ENCODE measurements at places on chromosomes 11 and 22.

DNA sequence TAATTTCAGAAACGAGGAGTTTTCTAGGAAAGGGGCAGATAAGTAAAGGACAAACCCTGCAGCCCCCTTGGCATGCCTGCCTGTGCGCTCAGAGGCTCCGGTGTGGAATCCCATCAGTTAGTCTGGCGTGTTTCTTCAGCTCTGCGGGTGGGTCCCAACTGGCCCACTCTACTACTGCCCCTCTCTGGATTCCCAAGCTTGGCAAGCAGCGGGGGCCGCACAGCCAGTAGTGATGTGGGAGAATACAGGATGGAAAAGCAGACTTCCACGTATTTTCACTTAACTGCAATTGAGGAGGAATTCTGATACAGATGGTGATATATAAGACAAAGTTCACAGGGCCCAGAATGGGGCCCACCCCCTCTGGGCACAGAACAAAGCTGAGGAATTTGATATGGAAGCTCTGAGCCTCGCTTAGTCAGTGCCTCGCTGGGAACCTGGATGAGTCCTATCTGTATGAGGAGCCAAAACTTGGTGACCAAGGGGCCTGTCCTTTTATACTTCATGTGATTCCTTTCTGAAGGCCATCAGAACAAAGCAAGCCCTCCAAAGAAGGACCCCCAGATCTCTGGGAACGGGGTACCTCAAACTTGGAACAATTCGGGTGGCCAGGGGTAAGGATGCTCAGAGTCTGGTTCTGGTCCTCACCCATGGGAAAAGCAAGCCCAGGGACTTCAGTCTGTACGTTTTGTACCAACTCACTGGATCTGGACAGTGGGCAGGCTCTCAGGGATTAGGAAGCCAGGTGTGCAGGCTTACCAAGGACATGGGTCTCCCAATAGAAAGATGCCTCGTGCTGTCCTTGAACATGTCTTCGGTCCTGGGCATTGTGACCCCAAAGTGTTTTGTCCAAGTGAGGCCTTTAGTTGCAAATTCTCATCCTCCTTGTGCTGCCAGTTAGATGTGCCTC, 26.0 kb downstream of the RELT start:
- no peak for DNase-seq

DNA sequence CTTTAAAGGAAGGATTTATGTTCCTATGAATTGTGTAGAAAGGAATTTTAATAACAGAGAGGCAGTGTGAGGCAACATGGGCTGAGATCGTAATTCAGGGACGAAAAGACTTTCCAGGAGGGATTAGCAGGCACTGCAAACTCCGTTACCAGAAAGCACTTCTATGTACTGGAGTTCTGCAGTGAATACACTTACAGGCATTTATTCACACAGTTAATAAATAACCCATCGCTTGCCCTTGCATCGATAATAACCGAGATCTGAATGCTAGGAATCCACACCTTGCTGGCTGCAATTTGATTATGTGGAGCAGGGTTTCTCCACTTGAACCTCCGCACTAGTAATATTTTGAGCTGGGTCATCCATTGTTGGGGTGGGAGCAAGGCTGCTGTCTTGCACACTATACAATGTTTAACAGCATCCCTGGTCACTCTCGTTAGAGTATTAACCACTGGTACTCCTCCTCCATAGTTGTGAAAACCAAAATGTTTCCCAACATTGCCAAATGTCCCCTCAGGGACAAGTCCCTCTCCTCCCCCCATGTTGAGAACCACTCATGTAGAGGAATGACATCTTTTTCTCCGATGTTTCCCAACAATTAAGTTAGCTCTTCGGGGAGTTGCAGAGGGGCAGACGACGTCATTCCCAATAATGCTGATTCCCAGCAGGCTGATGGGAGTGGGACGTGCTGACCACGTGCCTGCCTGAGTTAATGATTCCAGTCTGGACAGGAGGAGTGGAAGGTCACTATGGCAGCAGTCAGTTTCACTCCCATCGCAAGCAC, 99.5 kb downstream of the SNX19 start:
- no peak for DNase-seq

DNA sequence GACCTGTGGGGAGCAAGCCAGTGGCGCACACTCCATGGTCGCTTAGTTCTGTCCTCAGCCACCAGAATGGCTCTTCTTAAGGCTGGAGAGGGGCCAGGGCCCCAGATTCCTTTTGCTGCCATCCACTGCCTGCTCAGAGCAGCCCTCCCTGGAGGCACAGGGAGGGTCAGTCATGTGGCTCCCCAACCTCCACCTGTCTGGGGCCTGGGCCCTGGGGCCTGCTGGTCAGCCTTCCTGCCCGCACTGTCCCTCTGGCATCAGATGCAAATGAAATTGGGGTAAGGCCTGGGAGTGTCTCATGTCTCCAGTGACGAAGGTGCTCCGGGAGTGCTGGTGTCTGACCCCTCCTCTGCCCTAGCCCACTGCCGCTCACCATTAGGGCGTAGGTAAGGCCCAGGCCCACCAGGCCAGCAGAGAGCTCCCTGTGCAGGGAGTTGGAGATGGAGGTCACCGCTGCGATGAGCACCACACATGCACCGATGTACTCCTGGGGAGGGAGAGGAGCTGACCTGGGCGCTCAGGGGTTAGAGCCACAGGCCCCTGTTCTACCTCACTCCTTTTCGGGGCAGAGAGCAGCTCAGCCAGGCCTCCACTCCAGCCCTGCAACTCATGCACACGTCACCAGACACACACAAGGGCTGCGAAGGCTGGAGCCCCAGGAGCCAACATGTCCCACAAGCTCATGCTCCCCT, 9.0 kb upstream of the KCNJ11 start:
- DNase-seq = no peak

- DNase-seq = no peak
These were observed 23.1 kb downstream of the CSF2RB start for GRCh38 chr22:36936362-36937116.

- no peak for DNase-seq
These were observed 9.6 kb upstream of the CERK start for GRCh38 chr22:46747646-46748045.

DNA sequence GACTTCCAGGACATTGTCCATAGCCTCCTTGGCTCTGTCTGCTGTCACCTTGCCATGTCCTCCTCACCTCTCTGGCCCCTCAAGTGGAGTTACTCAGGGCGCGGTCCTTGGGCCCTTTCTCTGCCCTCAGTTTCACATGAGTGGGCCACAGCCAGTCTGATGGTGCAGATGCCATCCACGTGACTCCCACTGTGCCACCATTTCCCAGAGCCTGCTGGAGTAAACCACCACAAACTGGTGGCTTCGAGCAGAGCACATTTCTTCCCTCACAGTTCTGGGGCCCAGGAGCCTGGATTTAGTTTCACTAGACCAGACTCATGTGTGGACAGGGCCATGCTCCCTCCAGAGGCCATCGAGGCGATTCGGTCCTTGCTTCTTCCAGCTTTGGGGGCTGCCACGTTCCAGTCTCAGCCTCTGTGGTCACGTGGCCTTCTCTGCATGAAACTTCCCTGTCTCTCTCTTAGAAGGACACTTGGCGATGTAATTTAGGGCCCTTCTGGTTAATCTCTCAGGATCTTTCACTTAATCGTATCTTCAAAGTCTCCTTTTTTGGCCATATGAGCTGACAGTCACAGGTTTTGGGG, 14.6 kb downstream of the SMARCB1 start:
- no peak for DNase-seq

DNA sequence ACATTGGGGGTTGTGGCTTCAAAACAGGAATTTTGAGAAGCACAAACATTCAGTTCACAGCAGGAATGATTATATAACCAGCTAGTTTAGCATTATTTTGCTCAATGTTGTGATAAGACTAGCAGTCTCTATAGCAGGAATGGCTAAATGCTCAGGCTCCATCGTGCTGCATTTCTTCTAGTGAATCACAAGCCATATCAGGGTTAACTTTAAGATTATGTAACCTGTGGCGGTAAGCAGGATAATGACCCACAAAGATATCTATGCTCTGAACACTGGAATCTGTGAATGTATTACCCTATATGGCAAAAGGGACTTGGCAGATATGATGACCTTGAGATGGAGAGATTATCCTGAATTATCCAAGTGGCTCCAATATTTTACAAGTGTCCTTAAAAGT, 14.8 kb downstream of the FSHB start:
- DNase-seq = no peak

DNA sequence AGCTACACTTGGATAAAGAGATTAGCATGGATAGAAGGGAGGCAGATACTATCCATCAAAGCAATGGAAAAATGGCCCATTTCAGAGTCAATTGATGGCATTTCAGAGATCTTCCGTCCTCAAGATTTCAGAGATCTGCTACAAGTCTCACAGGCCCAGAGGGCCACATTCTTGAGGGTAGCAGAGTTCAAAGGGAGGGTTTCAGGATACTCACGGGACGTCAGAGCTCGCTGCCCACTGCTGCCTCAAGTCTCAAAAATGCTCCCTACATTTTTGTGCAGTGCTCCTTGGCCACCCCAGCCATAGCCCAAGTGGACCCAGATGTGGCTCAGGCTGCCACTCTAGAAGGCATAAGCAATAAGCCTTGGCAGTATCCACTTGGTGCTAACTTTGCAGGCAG, 24.9 kb downstream of the RTL6 start:
- DNase-seq = no peak

- DNase-seq = no peak
These were observed 30.6 kb upstream of the DRD2 start for GRCh38 chr11:113505541-113506375.

- no peak for DNase-seq
These were observed 107.7 kb upstream of the PARVA start for GRCh38 chr11:12269446-12270214.

DNA sequence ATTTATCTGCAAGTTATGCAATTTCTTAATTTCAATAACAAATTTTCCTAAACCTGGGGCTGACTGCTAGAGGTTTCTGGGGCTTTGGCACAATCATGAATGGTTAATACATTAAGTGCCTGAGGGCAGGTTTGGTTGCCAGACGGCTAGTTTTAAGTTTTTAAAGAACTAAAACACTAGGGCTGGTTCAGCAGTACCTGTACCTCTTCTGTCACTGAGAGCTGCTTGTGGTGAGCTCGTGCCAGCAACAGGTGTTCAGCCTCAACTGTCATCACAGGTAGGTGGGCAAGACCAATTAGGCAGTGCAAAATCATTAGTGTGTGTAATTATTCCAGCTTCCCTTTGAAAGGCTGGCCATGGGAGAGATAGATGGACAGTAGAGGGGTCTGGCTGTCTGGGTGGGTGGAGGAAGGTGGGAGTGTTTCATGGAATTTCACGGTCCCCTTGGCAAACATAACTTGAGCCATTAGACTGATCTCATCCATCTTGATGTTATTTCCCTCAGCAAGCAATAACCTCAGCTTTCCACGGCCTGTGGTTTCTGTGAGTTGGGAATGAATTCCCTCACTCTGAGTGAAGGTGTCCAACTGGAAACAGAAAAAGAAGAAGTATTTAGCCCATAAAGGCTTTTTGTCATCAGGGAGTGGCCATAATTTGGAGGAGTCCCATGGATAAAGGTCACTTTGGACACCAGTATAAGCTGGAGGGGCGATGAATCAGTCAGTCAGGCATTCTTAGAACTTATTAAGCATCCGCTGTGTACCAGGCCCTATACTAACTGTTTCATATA, 114.8 kb downstream of the SNX19 start:
- DNase-seq = no peak

DNA sequence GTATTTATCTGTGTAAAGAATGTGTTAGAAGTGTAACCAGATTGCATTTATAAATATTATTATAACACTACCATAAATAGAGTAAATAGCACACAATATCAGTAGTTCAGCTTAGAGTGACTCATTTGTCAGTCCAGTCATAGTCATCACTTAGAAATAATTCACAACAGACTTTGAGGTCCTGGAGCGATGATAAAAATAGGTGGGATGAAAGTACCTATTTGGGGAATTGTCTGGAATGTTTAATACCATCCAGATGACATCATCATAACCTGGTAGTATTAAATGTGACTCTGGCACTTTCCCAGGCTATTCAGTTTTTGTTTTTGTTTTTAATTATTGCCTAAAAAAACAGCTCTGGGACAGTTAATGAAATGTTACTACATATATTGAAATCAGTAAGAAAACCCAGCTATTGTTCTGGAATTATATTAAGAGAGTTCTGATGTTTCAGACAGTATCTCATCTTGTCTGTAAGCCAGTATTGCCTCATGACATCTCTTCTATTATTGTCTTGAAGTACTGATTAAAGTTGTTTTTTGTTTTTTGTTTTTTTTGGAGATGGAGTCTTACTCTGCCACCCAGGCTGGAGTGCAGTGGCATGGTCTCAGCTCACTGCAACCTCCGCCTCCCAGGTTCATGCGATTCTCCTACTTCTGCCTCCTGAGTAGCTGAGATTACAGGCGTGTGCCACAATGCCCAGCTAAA, 74.8 kb downstream of the SIK2 start:
- DNase-seq = no peak

DNA sequence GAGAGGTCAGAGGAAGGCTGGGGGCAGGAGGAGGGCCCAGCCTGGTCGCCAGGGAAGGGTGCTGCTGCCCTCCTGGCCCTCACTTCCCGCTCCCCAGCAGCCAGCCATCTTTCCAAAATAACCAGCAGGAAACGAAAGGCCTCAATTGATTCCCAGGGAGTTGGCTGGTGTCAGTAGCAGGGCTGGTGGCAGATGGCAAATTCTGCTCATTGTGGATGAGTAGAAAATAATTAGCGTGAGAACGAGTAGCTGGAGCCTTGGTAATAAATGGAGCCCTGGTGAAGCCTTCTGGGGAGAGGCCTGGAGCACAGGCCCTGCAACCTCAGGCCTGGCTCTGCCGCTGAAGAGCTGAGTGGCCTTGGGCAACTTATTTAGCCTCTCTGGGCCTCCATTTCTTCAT, 31.3 kb downstream of the DAGLA start:
- DNase-seq = no peak

- no peak for DNase-seq
These were observed 279.3 kb upstream of the TENM4 start for GRCh38 chr11:79720115-79720514.

GRCh38 chr11:47889714-47890441, 41.7 kb upstream of the NUP160 start:
- no peak for DNase-seq

GRCh38 chr11:43931717-43932039, 10.8 kb upstream of the C11orf96 start:
- DNase-seq = no peak

DNA sequence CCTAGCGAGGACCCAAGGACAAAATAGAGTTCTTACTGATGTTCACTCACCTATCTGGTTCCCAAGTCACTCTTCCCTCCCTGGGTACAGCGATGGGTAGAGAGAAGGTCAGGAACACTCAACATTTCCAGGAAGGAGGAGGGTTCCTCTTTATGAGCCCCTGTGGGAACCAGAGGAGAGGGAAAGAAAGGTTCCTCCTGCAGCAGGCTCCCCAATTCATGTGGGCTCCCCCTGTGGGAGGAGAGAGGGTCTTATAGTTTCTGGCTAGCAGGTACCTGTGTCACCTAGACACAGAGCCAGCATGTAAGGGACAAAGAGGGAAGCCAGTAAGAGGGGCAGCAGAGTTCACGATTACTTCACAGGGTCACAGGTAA, 93.5 kb downstream of the DBX1 start:
- DNase-seq = no peak

- no peak for DNase-seq
These were observed 22.7 kb upstream of the P2RY2 start for GRCh38 chr11:73195191-73196007.
